ENCODE measurements at places on chromosomes 6 and 20. TPM values are rescaled to one million over a fixed set of nuclear protein-coding genes. Genes with fewer than 3 reads are reported as not detected.

Gene TPD52L1
- polyA plus RNA-seq, result 0.13 TPM

Gene JAG1
- polyA plus RNA-seq, result 6.0 TPM

Gene SLC22A2
- polyA plus RNA-seq, result not detected

Gene HLA-DPB1
- 1.0 TPM for polyA plus RNA-seq

Gene SLC17A9
- polyA plus RNA-seq, result not detected

Gene HLA-DOA
- polyA plus RNA-seq, result not detected

Gene FLRT3
- 2.2 TPM for polyA plus RNA-seq

Gene HLA-DRA
- polyA plus RNA-seq, result not detected

DNA sequence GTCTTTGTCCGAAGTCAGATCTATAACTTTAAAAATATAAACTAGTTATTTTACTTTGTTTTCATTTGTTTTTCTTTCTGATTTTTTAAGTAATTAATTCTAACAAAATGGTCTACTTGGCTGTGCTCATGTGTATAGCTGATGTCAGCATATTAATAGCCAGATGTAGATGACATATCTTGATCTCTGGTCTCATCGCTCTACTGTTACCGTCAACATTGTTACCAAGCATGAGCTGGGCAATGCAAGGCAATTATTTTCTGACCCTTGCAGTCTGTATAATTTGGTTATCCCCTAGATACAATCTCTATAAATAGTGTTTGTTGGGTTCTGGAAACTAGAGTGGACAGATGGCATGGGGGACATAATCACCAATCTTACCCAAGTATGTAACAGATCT is 151.6 kb upstream of the PTPRK start:
- peak; percentile 33 for DNase-seq

GRCh38 chr6:114428341-114428740 is 85.5 kb upstream of the HS3ST5 start:
- DNase-seq, result no peak

GRCh38 chr20:12750221-12750620 is 258.6 kb upstream of the SPTLC3 start:
- DNase-seq, result no peak

GRCh38 chr6:147869201-147869600 is 360.7 kb downstream of the SAMD5 start:
- DNase-seq, result no peak

- DNase-seq, result no peak
Observed at GRCh38 chr6:34044945-34045595, 100.8 kb downstream of the GRM4 start.

DNA sequence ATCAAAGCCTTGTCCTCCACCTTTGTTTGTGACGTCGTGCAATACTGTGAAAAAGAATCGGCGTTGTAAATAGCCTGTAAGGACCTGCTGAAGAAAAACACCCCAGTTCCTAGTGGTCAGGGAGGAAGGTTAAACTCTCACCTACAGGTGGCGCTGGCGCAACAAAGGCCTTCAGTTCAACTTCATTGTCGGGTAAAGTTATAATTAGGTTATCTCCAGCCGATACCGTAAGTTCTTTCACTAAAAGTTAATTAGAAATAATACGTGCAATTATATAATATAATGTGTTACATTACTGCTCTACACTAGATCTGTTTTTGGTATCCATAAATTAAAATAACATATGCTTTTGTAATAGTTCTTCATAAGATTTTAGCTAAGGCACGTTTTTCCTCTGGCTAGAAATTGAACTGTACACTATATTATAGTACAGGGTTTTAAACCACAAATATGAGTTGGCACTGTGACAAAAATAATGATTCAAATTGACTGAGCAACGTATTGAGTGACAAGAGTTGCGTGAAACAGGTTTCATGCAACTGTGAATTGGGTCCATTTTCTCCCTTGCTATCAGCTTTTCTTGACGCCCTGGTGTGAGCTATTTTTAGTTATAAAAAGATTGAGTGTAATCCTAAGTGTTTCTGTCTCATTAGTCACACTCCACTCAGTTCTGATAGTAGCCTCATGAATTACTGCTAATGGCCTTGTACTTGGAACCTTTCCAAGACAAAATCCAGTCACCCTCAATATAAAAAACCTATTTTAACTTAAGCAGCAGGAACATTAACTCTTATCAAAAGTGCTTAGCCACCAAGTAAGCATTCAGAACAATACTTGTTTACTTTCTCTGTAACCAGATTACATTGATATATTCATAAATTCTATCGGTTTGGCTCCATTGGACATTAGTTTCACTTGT is 62.3 kb downstream of the KIAA0319 start:
- peak; percentile 59 for DNase-seq

DNA sequence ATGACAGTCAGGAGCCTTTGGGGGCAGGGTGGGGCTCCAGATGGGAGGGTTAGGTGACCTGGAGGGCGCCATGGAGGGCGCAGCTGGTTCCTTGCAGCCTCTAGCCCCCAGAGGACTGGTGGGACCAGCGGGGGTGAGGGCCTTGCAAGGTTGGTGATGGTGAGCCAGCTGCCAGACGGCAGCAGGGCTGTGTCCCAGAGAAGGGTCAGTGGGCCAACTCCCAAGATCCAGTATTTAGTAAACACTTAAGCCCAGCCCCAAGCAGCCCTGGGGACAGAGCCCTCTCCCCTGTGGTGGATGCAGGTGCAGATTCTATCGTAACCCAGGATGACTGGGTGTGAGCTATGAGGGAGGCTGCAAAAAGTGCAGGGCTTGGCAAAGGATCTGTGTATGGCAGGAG is 201.5 kb upstream of the RNF24 start:
- DNase-seq, result no peak

GRCh38 chr20:24164360-24164759 is 175.8 kb upstream of the GGTLC1 start:
- peak; percentile 46 for DNase-seq

DNA sequence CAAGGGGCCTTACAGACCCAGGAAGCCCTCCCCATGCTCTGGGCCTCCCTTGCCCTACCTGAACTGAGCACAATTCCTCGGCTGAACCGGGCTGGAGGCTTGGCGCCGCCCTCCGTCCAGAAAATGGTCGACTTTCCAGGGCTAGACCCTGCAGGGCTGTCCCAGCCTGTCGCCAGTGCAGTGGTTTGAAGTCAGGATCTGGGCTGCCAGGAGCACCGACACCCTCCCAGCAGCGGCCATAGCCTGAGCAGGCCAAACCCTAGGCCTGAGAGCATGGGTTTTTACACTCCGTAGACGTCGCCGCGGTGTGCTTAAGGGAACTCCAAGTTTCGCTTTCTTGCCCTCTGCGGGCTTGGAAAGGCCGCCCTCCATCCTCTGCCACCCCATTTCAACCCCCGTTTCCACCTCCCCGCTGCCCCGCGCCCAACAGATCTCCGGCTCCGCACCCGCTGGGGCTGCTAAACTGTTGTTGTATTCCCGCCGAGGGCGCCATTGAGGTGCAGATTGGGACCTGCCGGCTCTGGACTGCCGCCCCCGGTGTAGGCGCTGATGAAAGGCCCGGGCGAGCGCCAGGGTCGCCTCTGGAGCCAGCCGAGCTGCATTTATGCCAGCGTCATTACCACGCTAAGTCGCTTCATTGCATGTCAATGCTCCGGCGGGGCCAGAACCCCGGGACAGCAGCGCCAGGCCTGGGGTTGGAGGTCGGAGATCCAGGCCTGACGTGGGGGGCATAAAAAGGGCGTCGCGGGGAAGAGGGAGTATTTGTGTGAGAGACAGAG is 2.2 kb upstream of the TFAP2A start:
- no peak for DNase-seq

GRCh38 chr20:36540551-36541211 is 638 bp upstream of the MYL9 start:
- DNase-seq, result no peak

DNA sequence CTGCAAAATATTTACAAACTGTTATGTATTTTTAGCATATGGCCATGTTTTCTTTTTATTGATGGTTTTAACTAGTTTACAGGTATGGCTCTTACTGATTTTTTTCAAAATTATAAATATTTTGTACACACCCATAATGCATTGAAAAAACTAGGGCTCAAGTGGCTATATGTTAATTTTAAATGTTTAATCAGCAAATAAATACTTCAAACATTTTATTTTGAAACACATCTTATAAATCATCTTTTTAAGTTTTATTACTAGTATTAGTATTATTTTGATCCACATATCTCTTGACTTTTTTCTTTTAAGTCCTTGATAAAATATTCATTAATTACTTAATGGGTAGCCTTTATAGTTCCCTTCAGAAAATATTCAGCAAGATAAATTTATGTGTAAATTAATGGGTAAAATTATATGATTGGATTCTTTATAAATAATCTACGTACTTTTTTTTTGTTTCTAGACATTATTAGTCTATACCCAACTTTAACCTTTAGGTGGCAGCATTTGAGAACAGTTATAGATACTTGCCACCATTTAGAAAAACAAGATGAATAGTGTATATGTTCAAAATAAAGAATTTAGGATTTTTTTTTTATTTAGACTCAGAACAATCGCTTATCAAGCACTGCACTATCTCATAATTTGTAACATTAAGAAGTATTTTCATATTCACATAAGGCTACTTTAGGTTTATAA is 241.9 kb downstream of the ADGRB3 start:
- DNase-seq, result no peak

DNA sequence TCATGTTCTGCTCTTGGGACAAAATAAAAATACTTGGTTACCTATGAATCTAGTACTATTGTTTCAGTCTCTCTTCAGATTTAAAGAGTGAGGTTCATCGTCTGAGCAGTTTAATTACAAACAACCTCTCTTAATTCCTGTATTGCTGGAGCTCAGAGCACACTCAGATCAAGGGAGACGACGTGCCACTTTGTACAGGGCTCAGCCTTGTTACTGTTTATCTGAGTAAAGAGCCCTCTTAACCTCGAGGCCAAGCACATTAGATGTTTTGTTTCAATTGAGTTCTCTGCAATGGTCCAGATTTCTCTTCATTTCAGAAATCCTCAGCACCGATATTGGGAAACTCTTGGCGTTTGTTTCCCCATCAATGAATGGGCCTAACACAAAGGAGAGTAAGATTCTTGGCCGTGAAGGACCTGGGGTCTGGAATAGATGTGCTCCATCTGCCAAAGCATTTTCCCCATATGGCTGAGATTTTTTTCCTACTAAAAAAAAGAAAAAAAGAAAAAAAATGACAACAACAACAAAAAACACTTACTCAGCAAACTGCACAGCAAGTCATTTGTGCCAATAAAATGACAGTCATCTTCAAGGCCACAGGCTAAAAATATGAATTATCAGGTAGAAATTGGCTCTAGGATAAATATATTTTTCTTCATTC is 82.6 kb upstream of the CCN6 start:
- no peak for DNase-seq

DNA sequence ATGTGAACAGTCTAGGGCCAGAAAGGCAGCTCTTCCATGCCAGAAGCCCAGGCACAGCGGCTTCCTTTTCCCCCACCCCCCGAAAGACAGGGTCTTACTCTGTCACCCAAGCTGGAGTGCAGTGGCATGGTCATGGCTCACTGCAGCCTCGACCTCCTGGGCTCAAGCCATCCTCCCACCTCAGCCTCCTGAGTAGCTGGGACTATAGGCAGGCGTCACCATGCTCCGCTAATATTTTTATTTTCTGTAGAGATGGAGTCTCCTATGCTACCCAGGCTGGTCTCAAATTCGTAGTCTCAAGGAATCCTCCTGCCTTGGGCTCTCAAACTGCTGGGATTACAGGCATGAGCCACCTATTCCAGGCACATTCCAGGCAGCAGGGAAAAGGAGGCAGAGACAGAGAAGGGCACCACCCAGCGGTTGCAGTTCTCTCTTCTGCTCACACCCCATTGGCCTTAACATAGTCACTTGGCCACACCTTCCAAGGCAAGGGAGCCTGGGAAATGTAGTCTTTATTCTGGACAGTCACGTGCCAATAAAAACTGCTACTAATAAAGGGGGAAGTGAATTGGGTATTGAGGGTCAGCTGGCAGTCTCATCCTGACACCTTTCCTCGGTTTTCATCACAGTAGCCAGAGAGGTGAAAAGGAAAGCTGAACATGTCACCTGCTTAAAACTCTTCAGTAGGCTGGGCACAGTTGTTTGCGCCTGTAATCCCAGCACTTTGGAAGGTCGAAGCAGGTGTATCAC is 205.9 kb downstream of the ZMYND8 start:
- DNase-seq, result peak; percentile 82

DNA sequence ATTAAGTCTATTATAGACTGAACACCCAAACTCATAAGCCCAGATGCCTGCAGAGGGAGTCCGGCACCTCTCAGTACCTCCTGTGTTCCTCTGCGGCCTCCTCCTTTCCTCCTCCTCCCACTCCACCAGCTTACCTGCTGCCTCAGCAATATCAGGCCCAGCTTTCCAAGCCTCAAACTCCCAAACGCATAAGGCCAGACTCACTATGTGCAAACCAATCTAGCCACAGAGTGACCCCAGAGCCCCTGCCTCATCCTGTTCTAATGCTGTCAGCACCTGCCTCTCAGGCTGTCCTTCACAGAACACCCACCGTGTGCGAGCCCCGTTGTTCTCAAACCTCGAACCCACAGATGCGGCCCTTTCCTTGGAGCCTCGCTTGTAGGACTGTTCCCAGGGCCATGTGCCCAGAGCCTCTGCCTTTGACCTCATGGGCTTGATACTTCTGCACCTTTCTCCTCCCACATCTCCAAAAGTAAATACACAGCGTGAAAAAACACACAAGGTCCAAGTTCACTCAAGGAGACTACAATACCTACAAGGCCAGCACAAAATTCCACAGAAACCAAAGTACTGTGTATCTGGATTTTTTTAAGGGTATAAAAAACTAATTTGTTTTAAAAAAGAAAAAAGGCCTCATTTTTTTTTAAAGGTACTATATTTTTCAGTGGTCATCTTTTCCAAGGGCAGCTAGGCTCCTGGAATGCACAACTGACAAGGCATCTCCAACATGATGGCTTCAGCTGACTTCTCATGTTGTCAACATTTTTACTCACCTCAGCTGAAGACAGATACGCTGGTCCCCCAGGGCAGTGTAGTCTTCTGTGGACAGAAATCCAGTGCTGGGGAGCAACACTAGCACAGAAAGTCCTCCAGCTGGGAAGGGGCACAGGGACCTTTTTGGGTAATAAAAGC is 52.3 kb downstream of the ABHD12 start:
- DNase-seq, result no peak
